Hippocampal formation (tissue), 2 donors: ENCODE measurements at places on chromosomes 1 and 21.

DNA sequence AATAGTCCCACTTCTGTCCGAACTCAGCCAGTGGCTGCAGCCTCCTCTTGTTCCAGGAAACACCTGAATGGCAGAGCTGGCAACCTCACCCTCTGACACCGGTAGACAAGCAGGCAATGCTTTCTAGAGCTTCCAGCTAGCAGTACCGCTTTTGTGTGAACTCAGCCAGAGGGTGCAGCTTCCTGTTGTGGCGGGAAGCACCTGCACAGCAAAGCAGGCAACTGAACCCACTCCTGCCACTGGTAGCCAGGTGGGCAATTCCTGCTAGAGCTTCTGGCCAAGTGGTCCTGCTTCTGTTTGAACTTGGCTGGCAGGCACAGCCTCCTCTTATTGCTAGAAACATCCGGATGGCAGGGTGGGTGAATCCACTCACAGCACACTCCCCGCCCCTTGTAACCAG lies 40.1 kb upstream of the TMPRSS15 start:
- no peak for DNase-seq

GRCh38 chr1:176051902-176052518 lies 155.1 kb downstream of the COP1 start:
- DNase-seq = no peak

GRCh38 chr21:19245188-19245580 lies 841.6 kb upstream of the TMPRSS15 start:
- DNase-seq = no peak

- DNase-seq = no peak
Measured at GRCh38 chr21:39124681-39125251, 58.5 kb downstream of the PSMG1 start.

DNA sequence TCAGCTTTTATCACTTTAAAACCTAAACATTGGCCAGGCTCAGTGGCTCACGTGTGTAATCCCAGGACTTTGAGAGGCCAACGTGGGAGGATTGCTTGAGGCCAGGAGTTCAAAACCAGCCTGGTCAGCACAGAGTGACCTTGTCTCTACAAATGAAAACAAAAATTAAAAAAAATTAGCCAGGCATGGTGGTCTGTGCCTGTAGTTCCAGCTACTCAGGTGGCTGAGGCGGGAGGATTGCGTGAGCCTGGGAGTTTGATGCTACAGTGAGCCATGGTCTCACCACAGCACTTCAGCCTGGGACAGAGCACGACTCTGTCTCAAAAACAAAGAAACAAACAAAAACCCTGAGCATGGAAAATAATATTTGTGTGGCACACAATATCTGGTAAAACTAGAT lies 143.5 kb upstream of the HNRNPU start:
- DNase-seq = no peak

DNA sequence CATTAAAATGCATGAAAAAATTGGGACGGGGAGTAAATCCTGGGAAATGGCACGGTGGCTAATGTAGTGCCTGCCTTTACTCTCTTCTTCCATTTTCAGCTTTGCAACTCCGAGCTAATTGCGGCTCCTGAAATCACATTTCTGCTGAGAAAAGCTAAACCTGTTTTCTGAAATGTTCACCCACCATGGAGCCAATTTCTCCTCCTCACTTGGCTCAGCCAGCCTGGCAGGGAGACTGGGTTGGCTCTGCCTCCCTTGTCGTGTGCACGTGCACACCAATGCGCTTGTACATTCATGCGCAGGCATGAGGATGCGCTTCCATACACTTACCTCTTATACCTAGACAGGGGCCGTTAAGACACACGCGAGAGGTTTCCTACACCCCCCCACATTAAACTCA lies 165.4 kb downstream of the PLXNA2 start:
- DNase-seq = no peak

GRCh38 chr1:92817137-92817697 lies 14.6 kb upstream of the RPL5 start:
- no peak for DNase-seq

DNA sequence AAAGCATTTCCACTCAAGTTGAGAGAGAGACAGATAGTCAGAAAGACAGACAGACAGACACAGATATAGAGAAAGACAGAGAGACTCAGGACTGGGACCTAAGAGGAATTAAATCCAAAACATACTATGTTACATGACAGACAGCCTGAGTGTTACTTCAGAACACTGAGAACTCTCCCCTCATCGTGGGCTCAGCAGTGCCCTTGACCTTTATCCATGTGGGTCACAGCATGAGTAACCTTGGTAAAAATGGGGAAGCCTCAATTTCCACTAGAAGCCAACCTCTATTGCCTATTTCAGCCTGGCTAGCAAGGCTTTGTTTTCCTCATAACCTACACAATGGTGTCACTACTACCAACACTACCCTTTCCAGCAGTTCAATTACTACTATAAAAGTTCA lies 81.9 kb upstream of the TRABD2B start:
- no peak for DNase-seq

- no peak for DNase-seq
Measured at GRCh38 chr1:76679534-76680152, 187.6 kb upstream of the ST6GALNAC5 start.

- no peak for DNase-seq
Measured at GRCh38 chr1:29271724-29272123, 35.4 kb downstream of the PTPRU start.

DNA sequence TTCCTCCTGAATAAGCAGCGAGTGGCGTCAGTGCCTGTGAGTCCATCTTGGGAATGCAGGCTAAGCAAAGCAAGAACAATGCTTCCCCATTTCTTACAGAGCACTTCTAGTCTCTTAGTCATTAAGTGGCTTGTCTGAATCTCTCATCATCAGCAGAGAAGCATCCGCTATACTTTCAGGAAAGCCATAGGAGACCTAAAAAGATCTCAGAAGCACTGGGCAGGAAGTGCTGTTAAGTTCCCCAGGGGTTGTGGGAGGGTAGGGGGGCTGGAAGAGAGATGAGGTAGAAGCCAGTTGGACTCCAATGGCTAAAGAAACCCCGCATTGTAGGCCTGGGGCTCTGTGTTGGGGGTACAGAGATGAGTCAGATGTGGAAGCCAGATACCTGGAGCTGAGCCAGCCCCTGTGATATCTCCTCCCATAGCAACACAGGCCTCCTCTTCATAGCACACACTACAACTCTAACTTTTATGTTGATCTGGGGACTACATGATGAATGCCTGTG lies 44.9 kb downstream of the SYT6 start:
- DNase-seq = no peak

DNA sequence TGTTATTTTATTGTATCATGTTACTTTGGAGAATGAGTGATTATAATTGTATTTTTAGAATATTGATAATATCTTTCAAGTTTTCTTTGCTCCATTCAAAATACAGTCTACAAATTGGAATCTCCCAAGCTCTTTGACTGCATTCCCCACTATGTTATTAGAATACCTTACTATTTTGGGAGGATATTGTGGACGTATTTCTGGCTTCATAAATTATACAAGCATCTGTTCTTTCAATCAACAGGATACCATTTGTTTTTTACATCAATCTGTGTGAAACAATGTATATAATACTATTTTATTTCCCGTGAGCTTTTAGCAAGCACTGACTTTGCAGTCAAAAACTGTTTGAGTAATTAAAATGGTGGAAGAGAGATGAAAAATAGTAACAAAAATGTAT lies 226.5 kb downstream of the PTPRC start:
- DNase-seq = no peak

- no peak for DNase-seq
Measured at GRCh38 chr1:160544647-160545046, 21.6 kb upstream of the SLAMF6 start.

DNA sequence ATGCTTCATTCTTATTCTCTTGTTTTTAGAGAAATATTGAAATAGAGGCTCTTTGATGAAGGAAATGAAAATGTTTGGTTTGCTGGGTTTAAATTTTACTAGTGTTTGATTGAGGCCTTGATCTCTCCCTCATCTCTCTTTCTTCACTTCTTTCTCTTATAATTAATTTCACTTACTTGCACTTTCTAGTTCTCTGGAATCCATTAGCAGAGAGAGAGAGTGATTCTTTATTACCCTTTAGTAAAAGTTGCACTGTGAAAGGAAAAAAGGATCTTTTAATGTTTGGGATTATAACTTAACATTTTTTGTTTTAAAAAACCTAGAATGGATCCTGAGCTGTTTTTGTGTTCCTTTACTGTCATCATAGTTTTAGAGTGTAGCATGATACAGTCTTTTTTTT lies 12.2 kb downstream of the RPRD2 start:
- no peak for DNase-seq

- DNase-seq = no peak
Measured at GRCh38 chr1:16145030-16145661, 10.7 kb downstream of the EPHA2 start.

GRCh38 chr21:26939601-26940111 lies 27.2 kb downstream of the ADAMTS5 start:
- DNase-seq = no peak

- no peak for DNase-seq
Measured at GRCh38 chr1:162319493-162320175, 57.0 kb downstream of the SPATA46 start.

GRCh38 chr21:41634211-41634694 lies 126.3 kb upstream of the TMPRSS2 start:
- no peak for DNase-seq

- no peak for DNase-seq
Measured at GRCh38 chr1:87121711-87122163, 206.9 kb upstream of the LMO4 start.

DNA sequence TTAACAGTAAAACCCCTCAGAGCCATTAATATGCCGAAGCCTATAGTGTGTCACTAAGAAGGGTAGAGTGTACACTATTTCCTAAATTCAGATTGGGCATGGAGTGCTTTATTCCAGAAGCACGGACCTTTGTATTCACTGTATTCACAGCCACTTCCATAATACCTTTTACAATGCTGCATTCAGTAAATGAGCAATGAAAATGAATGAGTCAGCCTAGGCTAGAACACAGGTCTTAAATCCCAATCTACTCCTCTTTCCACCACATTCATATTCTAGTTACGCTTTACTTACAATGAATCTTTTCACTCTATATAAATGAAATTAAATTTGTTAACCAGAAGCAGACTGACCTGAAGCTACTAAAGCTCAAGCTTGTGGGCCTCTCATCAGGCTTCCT lies 13.0 kb upstream of the GORAB start:
- DNase-seq = no peak

DNA sequence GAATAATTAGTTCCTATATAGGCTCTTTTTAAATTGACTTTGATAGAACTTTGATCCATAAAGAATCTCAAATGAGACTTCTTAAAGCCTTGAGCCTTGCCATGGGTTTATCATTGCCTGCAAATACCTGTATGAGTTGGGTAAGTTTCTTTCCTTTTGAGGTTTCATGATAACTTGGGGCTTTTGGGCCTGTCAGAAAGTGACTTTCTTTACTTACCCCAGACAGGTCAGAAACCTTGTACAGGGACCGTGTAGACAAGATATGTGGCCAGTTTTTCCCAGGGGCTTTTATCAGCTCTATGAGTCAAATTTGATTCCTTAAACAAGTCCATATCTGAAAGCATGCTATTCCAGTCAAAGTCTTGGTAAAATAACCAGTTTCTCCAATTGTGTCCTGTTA lies 17.3 kb downstream of the KCTD3 start:
- no peak for DNase-seq

GRCh38 chr1:59494145-59494833 lies 197.4 kb downstream of the FGGY start:
- no peak for DNase-seq

- DNase-seq = no peak
Measured at GRCh38 chr1:198948895-198949659, 310.2 kb downstream of the PTPRC start.

- peak; percentile 70 for DNase-seq
Measured at GRCh38 chr1:112501810-112502641, 6.7 kb upstream of the WNT2B start.

DNA sequence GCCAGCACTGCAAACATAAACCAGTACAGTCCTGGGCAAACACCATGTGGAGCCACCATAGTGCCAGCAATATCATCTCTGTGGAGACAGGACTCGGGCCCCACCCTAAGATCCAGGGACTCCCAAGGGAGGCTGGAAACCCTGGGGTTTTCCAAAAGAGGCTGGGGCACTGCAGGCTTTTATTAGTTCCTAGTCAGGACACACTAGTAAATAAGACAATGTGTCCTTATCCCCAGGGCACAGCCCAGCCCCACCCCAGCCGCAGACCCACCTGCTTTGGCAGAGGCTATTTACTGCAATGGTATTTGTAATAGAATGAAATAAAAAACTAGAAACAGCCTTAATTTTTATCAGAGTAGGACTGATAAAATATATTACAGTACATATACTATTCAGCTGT lies 486 bp upstream of the GJB3 start:
- DNase-seq = no peak

GRCh38 chr1:145729196-145729595 lies 9.9 kb downstream of the CD160 start:
- DNase-seq = no peak

DNA sequence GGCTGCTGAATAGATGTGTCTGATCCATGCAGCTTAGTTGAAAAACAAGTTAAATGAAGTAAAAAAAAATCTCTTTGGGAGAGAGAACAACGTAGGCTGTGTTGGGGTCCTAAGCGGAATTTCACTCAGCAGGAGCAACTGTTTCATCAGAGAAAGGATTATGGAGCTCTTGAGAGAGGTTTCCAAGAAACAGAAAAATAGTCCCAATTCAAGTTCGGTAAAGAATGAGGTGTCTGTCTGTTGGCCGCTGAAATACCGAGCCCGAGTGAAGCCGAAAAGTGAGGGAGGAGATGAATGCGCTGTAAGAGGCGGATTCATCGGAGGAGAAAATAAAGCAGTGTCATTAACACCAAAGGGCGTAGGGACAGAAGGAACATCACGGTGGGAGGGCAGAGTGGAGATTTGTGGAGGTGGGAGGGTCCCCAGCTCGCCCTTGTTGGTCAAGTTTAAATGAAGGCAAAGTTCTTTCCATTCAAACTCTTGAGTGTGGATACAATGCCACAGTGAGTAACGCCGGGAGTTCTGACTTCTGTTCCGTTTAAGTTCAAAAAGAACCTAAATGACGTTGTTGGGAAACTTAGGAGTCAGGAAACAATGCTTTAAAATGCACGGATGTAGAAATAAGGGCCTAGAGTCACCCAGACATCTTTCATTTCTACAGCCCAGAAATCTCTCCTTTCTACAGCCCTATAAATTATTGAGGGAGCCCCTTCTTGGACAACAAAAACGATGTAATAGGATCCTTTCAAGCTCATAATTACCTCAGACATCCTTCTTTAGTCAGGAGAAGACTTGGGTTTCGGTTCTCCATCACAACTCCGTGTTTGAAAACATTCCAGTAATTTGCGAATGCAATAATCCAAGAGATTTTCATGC lies 15.6 kb upstream of the SLC45A1 start:
- peak; percentile 41 for DNase-seq

- no peak for DNase-seq
Measured at GRCh38 chr1:192555399-192555798, 20.2 kb upstream of the RGS1 start.

- DNase-seq = no peak
Measured at GRCh38 chr1:54390655-54391054, 15.5 kb downstream of the SSBP3 start.

DNA sequence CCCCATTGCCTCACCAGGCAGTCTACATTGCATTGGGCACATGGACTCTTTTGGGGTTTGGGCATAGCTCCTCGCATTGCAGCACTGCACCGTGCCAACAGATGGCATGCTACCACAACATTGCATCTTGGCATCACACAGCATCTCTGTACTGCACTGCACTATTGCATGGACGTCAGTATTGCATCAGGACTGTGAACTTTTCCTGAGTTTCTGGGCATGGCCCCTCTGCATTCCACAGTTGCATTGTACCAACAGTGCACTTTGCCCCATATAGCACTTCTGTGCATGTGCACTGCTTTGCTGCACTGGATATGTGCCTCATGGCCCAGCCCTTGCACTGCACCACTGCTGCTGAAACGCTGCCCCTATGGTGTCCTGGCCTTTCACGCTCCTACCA lies 9.6 kb downstream of the PTPRU start:
- DNase-seq = no peak

GRCh38 chr1:100348549-100349144 lies 3.7 kb upstream of the CDC14A start:
- DNase-seq = no peak
